ENCODE measurements at places on chromosomes 2 and 18.
A peak's percentile ranks its signal among the peaks of the same experiment; 100 is the strongest.

- DNase-seq = no peak
These were observed 342.2 kb upstream of the GALNT5 start for GRCh38 chr2:156915332-156915731.

DNA sequence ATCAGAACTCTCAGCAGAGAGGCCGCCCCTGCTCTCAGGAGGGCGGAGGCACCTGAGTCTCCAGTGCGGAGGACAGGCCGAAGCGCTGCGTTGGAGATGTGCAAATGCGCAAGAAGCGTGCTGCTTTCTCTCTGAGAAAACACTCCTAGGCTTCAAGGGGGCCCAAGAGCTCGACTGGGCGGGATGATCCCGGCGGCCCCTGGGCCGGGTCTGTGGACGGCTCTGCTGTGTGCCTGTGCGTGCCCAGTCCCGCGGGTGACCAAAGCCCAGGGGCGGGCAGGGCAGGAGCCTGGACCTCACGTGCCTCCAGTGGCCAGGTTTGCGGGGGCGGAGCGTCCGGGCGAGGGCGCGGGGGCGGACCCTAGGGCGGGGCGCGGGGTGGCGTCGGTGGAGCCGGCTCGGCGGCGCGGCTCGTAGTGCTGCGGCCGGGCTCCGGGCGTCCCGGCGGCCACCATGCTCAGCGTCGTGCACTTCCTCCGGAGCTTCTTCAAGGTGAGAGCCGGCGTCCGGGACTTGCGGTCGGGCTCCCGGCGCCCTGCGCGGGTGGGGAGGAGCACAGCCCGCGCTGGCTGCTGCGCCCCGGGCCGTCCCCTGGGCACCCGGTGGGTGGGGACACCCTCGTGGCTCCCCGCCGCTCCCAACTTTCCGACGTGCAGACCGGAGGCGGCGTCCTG lies at the start of gene ARHGEF4:
ARHGEF4 (plus strand) TSS at position 414 of the 674 bp plus-strand sequence; CDS start at position 454, 40 bp downstream.
- DNase-seq = no peak

- DNase-seq = peak; percentile 66
These were observed 76.6 kb upstream of the MAP4K3 start for GRCh38 chr2:39513641-39514094.

DNA sequence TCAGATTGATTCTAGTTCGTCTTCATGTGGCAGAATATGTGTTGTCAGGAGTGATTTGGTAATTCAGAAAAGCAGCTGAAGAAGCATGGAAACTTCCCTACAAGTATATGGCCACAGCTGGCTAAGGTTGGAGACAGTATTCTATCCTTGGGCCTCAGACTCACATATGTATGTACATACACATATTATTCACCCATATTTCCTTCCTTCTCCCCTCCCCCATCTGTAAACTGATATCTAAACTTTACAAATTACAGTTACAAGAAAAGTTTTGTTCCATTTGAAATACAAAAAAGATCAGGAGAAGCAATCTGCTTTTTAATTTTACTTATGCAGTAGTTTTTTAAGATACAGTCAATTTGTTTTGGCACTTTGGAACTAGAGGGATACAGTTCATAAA lies 3.1 kb downstream of the SP3 start:
- DNase-seq = no peak

- DNase-seq = no peak
These were observed 218.9 kb upstream of the TANK start for GRCh38 chr2:160941290-160941846.

DNA sequence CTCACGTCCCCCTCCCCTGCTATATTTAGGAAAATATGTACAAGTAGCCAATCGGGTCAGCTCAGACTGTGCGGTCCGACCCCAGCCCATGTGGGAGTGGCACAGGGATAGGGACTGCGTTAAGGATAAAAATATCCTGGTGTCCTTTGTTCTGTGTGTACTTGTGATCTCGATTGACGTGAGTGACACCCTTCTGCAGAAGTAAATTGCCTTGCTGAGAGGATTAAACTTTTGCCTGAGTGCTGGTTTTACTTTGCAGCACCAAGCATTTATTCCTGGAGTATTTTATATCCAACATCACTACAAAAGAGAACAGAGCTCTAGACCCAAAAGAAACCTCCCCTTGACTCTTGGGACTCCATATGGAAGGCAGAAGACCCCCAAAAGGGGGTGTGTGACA lies 28.0 kb upstream of the RALBP1 start:
- no peak for DNase-seq

- no peak for DNase-seq
These were observed 234.0 kb downstream of the ZNF516 start for GRCh38 chr18:76260941-76261472.

DNA sequence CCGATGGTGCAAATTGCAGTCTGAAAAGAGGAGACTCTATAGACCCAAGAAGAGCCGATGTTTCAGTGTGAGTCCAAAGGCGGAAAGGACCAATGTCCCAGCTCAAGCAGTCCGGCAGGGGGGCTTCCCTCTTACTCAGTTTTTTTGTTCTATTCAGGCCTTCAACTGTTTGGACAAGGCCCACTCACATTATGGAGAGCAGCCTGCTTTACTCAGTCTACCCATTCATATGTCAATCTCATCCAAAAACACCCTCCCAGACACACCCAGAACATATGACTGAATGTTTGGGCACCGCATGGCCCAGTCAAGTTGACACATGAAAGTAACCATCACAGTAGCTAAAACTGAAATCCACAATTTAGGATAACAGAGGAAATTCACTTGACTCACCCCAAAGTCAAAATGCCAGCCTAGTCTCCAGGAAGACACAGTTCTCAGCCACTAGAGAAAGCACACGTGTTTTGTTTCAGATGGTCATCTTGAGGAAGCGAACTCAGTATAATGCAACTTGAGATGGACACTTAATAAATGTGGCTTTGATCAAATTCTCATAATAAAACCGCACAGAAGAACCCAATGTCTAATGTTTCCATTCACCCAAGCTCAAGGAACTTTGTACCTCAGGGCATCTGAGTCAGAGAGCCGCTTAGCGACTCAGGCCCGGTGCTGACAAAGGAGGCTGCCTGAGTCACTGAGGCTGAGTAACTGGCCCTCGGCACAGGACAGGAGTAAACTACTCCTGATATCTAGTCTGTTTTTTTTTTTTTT lies 2.4 kb downstream of the FHL2 start:
- DNase-seq = no peak

DNA sequence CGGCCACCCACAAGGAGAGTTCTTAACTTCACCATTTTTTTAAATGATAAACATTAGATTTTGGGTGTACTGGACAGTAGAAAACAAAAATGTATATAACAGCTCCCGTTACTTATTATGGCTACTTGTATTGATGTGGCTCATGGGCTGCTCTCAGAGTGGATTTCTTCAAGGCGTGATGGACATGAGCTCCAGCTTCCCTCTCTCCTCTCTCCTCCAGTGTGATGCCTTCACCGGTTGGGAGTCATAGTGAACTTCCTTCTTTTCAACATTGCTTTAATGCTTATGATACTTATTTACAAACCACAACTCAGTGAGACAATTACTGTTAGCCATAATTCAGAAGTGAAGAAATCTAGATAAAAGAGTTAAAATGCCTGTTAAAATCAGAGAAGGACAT lies 515.2 kb downstream of the RNF144A start:
- no peak for DNase-seq

DNA sequence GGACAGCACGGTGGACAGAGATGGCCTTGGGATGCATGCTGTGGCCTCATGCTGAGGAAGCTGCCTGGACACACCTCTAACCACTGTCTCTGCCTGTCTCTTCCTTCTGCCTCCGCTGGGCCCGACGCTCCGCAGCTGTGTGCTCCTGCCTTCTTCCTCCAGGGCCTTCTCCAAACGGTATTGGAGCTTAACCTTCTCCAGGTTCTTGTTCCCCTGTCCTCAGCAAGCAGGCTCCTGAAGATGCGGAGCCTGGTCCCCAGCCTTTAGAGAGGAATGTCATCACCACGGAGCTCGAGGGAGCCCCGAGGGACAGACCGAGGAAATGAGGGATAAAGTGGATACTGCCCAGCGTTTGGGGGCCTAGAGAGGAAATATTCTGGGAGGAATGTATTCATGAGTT lies 155.1 kb downstream of the DYSF start:
- DNase-seq = no peak

GRCh38 chr2:113407446-113408099 lies 29.9 kb upstream of the ZNG1B start:
- DNase-seq = no peak

DNA sequence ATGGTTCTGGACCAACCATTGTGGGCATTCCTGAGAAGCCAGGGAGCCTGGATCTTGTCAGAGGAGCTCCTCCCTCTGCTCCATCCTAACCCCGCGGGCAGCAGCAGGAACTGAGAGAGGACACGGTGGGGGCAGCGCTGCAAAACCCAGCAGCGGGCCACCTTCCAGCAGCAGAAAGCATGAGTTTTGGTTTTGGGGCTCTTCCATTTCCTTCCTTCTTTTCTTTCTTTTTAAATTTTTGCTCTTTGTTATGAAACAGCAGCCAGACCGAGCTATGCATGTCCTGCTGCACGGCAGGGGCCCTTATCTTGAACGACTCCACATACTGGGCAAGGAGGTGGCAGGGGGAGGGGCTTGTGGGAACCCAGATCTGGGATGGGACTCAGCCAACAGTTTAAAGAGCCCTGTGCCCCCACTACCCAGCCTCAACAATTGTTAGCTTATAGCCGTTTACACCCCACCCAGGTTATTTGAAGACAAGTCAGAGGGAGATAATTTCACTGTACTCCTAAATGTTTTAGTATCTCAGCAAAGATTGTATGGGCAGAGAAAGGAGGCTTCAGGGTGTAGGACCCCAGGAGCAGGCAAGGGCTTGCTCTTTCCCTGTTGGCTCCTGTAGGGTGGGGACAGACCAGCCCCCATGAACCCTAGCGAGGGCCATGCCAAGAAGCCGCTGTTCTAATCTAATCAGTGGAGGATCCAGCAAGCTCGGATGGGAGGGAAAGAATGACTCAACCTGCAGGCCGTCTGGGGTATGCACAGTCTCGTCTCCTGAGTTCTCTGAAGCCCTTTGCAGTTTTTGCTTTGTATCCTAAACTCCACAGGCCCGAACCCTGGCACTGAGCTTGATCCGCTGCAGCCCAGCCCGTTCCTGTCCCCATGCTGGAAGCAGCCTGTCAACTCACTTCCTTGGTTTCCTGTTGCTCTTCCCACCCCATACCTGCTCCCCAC lies 75.3 kb downstream of the LRRFIP1 start:
- DNase-seq = no peak

Data from Karpas-422 (cell line).